Heart right ventricle (tissue), 16 donors: ENCODE measurements at places on chromosomes 2 and 18. TPM values are rescaled to one million over a fixed set of nuclear protein-coding genes. Genes with fewer than 3 reads are reported as not detected.

GRCh38 chr2:65660340-65660739 is 227.9 kb upstream of the SPRED2 start:
- DNase-seq, result no peak

G6PC2 gene
- not detected for polyA plus RNA-seq

LCT gene
- not detected for polyA plus RNA-seq

DNA sequence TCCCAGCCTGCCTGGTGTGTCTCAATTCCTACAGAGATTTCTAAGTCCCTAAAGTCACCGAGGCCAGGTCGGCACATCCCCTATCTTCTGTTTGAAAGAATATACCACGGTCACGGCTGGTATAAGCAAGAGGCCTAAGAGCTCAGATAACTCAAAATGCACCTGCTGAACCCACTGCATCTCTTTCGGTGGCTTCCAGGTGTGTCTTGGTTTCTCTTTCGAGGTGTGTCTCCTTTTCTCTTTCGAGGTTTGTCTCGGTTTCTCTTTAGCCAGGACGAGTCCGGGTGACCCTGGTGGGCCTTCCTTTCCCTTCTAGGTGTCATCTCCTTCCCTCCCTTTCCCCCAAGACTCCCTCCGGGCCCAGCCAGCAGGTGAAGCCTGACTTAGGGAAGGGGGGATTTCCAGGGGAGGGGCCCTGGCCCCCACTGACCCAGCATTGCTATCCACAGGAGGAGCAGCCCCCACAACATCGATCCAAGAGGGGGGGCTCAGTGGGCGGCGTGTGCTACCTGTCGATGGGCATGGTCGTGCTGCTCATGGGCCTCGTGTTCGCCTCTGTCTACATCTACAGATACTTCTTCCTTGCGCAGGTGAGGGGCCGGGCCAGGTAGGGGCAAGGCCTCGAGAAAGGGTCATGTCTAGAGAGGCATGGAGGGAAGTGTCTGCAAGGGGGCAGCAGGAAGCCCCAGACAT is 8.4 kb downstream of the ITM2C start:
- no peak for DNase-seq

KLHL14 gene
- 0.04 TPM for polyA plus RNA-seq

GRCh38 chr2:240362826-240363745 is 72.4 kb upstream of the GPC1 start:
- DNase-seq, result no peak

ANTXR1 gene
- 8.9 TPM for polyA plus RNA-seq

GRCh38 chr18:7787339-7787738 is 220.2 kb downstream of the PTPRM start:
- no peak for DNase-seq

DNA sequence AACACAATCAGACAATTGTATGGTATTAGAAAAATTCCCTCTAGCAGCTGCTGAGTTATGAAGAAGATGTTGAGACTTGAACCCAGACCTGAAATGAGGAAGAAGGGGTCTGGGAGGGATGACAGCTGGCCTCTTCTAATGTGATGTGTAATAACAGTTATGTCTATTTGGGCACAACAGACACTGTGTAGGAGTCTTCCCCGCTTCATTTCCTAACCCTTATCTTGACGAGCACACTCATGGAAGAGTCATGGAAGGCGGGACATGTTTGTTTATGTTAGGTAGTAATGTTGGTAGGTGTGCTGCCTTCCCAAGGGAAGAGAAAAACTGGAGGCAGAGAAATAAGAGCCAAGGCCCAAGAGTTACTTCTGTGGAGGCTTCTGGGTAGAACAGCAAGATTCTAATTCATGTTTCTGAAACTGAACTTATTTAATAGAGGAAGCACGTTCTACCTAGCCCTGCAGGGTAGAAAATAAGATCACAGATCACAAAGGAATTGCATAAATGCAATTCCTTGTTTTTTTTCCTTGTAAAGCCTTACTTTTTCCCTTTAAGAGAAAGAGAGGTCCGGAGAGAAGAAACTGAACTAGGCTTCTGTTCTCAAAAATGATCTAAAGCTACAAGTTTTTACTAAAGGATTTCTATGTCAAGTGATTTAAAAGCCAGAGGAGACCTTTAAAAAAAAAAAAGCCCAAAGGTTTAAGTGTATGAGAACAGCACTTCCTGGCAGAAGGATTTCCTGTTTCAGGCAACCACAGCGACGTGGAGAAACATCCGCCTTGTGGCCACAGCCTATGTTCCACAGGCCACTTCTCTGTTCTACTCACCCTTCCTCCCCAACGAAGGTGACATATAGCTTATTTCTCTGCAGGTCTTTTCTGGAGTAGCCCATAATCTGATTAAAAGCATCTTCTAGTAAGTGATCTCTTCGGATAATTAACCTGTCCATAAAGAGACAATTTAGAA is 68.5 kb upstream of the STK17B start:
- DNase-seq, result peak; percentile 73

GRCh38 chr18:24968238-24968775 is 383.7 kb downstream of the ZNF521 start:
- DNase-seq, result no peak

CASP8 gene
- polyA plus RNA-seq, result 3.4 TPM

DNA sequence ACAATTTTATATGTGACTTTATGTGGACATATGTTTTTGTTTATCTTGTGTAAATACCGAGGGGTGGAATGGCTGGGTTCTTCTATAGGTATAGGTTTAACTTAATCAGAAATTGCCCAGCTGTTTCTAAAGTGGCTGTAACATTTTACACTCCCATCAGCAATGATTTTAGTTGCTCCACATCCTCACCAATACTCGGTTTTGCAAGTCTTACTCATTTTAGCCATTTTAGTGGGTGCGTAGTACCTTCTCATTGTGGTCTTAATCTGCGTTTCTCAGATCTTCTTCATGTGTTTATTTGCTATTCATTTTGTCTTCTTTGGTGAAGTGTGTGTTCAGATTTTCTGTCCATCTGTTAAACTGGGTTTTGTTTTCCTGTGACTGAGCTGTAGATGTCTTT is 95.4 kb upstream of the BCL2L11 start:
- DNase-seq, result no peak

SMYD5 gene
- 17.9 TPM for polyA plus RNA-seq

METTL8 gene
- polyA plus RNA-seq, result 3.8 TPM

DNA sequence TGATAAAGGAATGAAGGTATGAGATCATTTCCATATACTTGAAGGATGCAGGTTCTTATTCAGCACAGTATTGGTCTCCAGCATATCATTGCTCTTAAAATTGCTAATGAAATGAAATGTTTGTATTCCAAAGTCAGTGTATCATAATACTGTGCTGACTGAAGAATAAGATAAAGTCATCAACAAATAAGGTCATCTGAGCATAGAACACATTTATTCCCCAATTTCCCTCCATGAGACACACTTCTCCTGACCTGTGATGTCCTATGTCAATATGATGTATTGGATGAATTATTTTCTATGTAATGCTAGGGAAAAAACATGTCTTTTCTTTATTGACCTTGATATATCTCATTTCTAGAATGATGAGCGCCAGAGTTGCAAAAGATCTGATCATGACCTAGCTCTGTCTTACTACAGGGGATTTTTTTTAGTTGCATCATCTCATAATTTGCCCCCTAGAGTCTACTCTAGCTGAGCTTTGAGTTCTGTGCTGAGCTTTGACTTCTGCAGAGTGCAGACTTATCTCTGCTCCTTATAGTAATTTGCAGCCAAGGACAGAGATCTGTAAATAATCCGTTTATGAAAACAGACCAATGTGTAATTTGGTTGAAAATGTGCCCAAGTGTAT is 859.8 kb downstream of the TRIB2 start:
- DNase-seq, result no peak

GRCh38 chr18:24613896-24614640 is 153.6 kb downstream of the HRH4 start:
- DNase-seq, result no peak

STEAP3 gene
- polyA plus RNA-seq, result 5.8 TPM

- DNase-seq, result no peak
Observed at GRCh38 chr2:39008665-39009064, 112.2 kb downstream of the SOS1 start.

GRCh38 chr2:28166956-28167355 is 225.7 kb upstream of the FOSL2 start:
- DNase-seq, result no peak

- no peak for DNase-seq
Observed at GRCh38 chr2:216987252-216987821, 127.5 kb upstream of the TNP1 start.

EPB41L3 gene
- polyA plus RNA-seq, result 5.4 TPM

DNA sequence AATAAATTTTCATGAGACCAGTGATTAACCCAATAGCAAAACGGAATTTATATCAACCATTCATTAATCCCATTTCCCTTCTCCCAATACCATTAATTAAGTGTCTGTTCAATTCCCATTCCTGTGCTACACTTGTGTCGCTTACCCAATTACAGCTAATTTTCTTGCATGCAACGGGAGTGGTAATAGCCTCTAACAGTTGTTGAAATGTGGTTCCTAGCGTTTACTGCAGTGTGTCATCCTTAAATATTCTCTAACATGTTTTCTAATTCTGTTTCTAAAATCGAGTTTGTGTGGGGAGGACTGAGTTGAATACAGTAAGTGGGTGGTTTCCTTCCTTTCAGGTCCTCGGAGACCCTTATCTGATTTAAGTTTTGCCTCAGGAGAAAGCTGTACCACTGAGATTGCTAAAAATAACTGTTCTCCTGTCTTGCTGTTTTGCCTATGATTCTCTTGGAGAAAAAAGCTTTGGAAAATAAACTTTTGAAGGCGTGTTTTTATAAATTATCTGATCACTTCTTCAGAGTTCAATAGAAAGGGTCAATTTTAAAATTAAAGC is 59.3 kb upstream of the LRRTM1 start:
- DNase-seq, result no peak

- DNase-seq, result no peak
Observed at GRCh38 chr2:127737892-127738291, 36.6 kb downstream of the SFT2D3 start.

DNA sequence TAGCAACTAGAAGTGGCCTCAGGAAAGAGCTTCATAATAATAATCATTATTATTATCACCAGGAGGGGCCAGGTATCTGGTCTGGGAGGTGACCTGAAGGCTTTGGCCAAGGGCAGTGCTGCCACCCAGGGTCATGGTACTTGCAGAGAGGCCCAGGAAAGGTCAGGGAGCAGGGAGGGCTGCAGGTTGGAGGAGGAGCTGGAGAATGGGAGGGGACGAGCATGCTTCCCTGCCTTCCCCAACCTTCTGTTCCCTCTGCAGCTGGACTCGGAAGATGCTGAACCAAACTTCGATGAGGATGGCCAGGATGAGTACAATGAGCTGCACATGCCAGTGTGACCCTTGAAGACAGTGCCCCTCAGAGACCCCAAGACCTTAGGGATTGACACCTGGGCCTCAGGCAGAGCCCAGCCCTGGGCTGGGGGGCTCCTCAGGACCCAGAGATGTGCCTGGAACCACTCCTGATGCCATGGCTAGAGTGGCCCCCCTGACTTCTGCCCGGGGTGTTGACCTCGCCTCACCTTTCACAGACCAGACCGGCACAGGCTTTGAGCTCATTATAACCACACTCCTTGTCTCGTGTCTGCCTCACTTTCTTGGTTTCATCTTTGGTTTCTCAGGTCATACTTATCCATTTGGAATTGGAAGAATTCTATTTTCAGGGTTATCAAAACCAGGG is 14.1 kb downstream of the SLC4A3 start:
- no peak for DNase-seq

DNA sequence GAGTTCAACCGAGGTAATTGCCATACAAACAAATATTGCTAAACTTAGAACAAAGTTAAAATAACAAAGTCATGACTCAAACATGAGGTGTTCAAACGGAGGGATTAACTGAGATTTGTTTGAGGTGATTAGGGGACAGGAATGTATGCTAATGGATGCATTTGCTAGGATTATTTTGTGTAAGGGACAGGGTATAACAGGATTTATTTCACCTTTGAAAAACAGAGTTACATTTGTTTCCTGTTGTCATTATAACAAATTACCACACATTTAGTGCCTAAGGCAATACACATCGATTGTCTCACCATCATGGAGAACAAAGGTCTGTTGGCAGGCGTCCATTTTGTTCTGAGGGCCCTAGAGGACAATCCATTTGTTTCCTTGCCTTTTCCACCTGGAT is 304.3 kb upstream of the CNTNAP5 start:
- no peak for DNase-seq

DNA sequence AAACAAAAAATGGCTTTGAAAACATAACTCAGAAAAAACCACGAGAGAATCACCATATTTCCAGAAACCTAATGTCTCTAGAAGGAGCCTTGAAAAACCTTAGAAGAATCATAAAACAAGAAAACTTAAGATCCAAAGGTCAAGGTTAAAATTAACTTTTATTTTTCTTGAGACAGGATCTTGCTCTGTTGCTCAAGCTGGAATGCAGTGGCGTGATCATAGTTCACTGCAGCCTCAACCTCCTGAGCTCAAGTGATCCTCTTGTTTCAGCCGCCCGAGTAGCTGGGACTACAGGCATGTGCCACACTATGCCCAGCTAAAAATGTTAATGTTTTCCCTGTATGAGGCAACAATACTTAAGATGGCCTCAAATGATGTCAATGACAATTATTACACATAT is 254.2 kb upstream of the SESTD1 start:
- no peak for DNase-seq
